T-helper 9 cell (primary cell): ENCODE measurements at places on chromosomes 7 and 10.

DNA sequence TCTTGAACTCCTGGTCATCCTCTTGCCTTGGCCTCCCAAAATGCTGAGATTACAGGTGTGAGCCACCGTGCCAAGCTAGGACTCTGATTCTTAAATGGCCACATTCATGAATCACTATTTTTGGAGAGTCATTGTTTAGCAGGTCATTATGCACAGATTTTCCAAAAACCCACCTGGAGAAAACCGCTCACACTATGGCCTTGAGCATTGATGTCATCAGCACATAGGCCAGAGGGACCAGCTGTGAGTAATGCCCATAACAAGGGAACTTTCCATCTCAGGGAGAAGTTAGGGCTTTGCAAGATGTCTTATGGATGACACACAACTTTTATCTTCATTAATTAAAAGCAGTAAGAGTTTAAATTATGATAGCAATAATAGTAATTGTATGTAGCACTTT lies 86.4 kb upstream of the KIF5B start:
- no peak for DNase-seq

- no peak for DNase-seq
Observed at GRCh38 chr7:138657854-138658386, 43.2 kb downstream of the SVOPL start.

DNA sequence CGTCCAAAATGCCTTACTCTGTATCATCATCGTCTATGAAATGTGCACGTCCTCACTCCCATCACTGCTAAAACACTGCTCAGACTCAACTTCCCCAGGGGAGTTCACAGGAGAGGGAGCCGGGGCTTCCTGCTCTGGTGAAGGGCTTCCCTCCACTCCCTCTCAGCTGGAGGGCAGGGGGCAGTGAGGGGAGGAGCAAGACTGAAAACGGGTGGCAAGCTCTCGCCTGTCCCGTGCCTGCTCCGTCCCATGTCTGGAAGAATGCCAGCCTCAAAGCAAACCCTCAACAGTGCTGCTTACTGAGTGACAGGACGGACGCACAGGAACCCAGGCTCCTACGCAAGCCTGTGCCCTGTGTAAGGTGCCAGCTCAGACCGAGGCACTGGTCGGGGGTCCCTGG lies 25.1 kb downstream of the PRKAG2 start:
- DNase-seq = no peak

- no peak for DNase-seq
Observed at GRCh38 chr10:116720668-116721546, 21.5 kb downstream of the HSPA12A start.

DNA sequence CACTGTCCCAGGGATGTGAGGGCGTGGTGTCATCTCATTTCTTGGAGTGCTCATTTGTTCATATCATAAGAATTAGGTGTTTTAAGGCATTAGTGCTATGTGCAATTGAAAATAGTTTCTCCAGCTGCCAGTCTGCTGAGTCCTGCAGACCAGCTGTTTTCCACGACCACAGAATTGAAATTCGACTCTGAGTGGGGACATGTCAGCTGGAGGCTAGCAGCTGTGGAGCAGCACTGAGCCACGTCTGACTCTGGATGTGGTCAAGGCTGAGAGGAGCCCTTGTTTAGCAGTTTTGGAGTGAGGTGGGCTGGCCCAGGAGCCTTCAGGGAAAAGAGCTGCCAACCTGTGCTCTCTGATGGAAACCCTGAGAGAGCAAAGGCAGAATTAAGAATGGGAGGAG lies 156.3 kb upstream of the GRB10 start:
- no peak for DNase-seq

DNA sequence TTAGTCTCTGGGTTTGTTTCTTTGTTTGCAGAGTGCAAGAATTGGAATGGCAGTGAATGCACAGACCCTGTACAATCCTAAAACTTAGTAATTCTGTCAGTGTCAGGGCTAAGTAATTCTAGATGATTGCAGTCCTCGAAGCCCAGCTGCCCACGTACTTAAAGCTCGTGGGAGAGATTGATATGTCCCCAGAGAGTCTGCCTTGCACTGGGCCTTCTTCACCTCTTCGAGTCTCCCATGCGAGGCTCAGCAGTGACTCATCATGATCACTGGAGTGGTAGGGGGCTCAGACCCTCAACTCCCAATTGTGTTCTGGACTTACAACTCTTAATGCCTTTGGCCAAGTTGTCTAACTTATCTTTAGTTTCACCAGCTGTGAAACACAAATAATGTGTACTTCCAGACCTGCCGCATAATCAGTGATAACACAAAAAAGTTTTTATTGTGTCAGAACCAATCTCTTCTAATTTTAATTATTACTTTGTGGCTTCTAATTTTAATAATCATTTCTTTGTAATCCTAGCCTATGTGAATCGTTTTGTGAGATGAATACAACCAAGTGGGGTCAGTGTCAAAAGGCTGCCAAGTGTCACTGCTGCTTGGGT lies 345.6 kb upstream of the LRGUK start:
- DNase-seq = no peak

DNA sequence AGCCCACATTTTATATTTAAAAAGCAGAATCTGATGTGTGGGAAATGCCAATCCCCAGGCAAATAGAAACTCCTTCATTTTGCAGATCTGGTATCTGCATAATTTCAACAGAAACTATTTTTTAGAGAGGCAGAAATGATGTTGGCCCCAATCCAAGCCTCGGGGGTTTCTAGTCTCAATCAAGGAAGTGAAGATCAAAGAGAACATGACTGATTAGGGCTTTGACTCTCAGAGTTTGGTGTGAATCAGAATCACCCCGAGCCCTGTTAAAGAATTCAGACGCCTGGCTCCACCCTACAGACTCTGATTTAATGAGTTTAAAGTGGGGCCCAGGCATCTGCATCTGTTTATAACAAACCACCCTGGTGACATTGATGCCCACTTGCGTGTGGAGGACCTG lies 36.7 kb upstream of the UBE2H start:
- no peak for DNase-seq

DNA sequence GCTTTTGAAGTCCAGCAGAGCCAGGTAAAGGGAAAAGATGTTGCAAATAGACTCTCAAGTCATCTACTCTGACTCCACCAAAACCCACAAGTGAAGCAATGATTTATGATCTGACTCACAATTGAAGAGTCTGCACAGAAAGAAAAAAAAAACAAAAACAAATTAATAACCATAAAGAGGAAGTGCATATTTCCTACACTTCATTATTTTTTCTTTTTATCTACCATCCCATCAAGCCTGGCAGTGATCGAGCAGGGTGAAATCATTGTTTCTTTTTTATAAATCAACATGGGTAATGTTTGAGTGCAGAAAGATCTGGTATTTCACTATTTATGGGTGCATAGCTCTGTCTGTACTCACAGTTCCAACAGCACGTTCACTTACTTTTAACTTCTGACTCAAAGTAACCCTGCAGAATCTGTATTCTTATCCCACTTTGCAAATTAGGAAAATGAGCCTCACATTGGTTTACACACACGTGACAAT lies 829.0 kb downstream of the TNS3 start:
- no peak for DNase-seq

DNA sequence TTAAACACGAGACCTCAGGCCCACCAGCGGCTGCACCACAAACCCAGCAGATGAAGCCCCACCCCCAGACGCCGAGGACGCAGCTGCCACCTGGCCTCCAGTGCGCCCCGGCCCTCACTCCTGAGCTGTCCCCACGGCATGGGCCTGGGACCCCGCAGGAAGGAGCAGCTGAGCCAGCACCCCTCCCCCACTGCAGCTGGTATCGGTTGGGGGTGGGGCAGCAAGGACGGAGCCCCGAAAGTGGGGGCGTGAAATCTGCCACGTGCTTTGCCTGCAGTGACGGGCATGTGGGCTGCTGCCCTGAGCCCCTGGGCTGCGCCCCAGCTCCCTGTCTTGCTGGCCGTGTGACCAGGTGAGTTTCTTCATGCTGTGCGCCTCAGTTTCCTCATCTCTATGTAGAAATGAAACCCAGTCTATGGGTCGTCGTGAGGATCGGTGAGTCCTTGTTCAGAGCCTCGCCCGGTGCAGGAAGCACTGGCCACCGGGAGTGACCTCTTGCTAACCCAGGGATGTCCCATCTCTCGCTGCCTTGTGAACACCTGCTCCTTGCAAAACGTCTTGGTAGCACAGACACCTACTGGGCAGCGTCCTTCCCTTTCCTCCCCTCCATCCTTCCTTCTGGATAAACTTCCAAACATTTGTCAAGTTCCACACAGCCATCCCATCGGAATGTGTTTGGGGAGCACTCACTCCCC lies 32.0 kb downstream of the CFAP46 start:
- DNase-seq = no peak
